ENCODE measurements at places on chromosomes 12 and 14.

DNA sequence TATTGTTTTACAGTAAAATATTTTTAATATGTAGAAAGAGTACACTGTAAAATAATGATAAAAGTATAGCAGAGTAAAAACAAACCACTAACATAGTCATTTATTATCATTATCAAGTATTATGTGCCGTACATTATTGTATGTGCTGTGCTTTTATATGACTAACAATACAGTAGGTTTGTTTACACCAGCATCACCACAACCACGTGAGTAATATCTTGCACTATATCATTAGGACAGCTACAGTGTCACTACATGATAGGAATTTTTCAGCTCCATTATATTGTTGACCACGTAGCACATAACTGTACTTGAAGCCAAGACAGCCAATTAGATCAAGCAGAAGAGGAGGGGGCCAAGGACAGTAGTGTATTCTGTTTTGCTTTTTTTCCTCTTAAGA is 415.4 kb downstream of the RAD51B start:
- no peak for DNase-seq

- no peak for DNase-seq
Measured at GRCh38 chr12:80230068-80230467, 130.7 kb downstream of the OTOGL start.

DNA sequence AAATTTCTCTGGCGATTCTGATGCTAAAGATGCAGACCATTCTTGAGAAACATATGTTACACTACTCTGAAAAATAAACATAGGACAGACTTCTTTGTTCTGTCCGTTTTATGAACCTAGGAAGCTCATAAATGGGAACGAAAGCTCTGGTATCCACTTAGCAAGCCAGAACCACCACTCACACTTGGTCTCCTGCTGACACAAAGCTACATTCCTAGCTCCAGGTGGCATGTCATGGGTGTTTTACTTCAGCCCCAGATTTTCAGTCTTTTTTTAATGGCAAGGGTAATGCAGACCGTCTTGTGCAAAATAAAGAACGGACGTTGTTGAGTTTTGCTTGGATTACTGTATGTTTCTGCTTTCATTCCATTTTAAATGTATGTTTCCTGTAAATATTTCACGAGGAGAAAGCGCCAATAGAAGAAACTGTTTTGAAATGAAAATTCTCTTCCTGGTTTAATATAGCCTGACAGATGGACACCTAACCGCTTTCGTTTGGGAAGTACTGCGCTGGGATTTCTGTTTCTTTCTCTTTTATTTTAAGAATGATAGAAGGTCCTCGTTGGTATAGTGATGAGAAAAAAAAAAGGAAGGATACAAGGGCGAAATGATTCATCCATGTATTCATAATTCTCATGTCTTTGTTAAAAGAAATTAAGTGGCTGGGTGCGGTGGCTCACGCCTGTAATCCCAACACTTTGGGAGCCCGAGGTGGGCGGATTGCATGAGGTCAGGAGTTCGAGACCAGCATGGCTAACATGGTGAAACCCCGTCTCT is 871 bp upstream of the COQ5 start:
- DNase-seq, result no peak

- DNase-seq, result no peak
Measured at GRCh38 chr12:131379738-131380137, 331.2 kb upstream of the SFSWAP start.

DNA sequence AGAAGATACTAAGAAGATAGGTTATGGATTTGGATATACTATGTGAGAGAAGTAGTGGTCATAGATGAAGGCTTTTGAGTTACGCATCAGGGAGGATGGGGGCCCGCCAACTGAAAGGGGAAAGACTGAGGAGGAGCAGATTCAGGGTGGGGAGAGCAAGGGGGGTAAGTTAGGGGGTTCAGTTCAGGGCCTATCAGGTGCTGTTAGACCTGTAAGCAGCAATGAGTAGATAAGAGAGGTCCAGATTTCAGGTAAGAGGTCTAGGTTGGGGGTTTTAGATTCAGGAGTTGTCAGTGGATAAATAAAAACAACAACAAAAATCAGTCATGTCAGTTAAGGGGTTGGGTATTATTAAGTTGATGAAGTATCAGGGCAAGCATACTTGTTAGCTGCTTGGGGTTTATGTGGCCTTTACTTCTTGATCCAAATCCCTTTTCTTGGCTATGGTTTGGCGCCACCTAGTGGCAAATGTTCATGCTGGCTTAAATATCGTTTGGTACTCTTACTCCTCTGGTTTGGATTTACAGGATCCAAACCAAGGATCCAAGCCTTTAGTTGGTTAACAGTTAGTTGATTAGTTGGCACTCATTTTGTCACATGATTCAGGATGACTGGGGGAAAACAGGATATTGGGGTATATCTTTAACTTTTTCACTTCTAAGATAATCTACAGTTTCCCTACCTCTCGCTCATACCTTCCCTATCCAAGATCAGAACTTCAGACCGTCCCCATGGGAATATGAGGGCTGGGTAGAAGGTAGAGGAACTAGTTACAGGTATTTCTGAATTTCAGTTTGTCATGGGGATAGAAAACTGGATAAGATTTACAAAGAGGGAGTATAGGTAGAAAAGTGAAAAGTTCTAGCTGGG is 65.1 kb downstream of the PCNX1 start:
- peak; percentile 57 for DNase-seq

- DNase-seq, result no peak
Measured at GRCh38 chr12:113197518-113198077, 12.1 kb downstream of the RITA1 start.

DNA sequence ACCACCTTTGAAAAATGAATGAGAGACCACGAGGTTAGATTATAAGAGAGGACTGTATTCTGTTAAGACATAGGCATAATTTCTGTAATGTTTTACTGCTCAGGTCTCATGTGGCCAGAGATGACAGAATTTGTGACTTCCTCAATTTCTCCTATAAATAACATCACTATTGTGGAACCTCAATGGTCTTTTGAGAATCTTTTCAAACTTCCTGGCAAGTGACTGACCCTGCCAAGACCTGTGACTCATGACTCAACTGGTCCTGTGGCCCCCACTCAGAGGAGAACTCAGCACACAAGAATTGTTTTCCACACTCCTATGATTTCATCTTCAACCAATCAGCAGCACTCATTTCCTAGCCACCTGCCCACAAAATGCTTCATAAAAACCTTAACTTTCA is 508.2 kb upstream of the ATP2B1 start:
- no peak for DNase-seq

- DNase-seq, result no peak
Measured at GRCh38 chr12:119624966-119625365, 31.4 kb downstream of the TMEM233 start.

DNA sequence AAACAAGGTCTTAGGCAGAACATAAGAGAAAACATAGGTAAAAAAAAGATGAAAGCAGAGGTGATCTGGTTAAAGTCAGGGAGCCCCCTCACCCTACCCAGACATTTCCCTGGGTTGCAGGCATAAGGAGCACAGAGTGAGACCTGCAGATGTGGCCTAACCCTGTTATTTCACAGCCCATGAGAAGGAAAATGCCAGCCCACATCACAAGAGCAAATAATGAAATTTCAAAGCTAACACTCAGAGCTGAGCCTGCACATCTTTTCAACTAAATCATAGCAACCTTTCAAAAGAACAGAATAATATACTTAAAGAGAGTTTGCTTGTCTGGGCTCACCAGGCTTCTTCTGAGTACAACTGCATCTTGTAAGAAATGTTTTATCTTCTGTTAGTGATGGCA is 295.4 kb downstream of the RPAP3 start:
- DNase-seq, result no peak

- no peak for DNase-seq
Measured at GRCh38 chr14:37340353-37340752, 142.6 kb downstream of the MIPOL1 start.

- no peak for DNase-seq
Measured at GRCh38 chr12:14960548-14961465, 594 bp downstream of the ARHGDIB start.

Data from T-helper 2 cell (primary cell).